Esophagus squamous epithelium (tissue), 5 donors: ENCODE measurements at places on chromosomes 2 and 18.

- no peak for DNase-seq
These were observed 118.5 kb downstream of the ASXL3 start for GRCh38 chr18:33696332-33697162.

DNA sequence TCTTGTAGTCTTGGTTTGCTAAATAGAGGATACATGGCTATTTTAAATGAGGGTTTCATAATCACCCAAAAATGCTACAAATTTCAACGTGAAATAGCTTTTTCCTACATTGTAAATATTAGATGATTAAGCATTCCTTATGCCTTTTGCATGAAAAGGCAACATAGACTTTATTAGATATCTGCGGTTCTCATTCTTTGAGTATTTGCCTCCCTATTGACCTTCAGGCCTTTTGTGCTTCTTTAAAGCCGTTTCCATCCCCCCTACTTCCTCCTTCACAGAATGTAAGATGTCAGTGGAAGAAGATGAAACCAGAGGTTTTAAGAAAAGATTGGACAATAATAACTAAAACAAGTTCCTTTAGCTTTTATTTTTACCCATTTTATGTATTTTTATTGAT lies 144.1 kb downstream of the UBE2E3 start:
- DNase-seq = no peak

DNA sequence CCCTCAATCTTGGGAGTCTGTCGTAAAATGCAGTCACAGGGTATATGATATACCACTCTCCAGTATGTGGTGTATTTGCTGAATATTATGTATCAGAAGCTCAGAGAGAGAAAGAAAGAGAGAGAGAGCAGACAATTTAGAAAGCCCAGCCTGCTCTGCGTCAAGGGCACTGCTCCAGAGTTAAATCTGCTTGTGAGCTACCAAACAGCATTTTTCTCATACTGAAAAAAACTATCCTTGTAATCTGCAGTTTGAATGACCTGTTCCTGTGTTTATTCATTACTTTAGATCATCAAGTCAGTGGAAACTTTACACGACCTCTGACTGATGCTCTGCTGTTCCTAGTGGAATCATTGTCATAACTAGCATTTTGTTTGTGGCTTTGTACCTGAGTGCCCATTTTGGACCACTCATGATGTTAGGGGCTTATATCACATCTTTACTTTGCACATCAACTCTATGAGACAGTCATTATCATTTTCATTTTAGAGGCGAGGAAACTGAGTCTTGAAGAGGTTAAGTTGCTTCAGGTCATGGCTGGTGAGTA lies 89.2 kb upstream of the PELI1 start:
- no peak for DNase-seq

DNA sequence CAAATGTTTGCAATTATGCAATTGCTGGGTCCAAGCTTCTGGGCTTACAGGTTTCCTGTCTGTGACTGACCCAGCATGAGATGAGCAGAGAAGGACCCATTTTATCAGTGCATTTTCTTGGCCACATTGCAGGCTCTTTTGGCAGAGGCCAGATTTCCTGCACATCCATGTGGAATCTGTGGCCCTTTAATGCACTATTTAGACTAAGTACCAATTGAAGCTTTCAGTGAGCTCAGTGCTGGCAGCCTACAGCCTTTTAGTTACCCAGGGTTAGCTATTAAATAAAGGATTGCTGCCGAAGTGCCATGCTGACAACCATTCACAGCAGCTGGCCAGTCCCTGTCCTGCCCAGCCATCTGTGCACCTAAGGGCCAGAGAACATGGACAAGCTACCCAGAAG lies 165.0 kb downstream of the ANKRD30B start:
- no peak for DNase-seq
